ENCODE measurements at places on chromosomes 16 and 17. TPM values are rescaled to one million over a fixed set of nuclear protein-coding genes. Genes with fewer than 3 reads are reported as not detected.

CLEC19A gene
- total RNA-seq = not detected

NME1 gene
- total RNA-seq = 42.3 TPM

PERCC1 gene
- not detected for total RNA-seq

DNA sequence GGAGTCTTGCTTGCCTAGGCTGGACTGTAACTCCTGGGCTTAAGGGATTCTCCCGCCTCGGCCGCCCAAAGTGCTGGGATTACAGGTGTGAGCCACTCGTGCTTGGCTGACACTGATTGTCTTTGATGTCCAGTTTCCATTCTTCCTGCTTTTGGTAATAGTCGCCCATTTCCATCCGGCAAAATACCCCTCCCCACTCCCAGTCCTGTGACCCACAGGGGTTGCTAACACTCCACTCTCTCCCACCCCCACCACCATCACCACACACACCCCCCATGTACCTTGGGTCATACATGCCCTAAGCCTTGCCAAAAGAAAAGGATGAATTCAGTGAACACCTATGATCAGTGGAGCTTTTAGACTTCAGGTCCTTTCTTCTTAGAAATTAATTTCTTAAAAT, 52.8 kb upstream of the MYH10 start:
- no peak for DNase-seq

DNA sequence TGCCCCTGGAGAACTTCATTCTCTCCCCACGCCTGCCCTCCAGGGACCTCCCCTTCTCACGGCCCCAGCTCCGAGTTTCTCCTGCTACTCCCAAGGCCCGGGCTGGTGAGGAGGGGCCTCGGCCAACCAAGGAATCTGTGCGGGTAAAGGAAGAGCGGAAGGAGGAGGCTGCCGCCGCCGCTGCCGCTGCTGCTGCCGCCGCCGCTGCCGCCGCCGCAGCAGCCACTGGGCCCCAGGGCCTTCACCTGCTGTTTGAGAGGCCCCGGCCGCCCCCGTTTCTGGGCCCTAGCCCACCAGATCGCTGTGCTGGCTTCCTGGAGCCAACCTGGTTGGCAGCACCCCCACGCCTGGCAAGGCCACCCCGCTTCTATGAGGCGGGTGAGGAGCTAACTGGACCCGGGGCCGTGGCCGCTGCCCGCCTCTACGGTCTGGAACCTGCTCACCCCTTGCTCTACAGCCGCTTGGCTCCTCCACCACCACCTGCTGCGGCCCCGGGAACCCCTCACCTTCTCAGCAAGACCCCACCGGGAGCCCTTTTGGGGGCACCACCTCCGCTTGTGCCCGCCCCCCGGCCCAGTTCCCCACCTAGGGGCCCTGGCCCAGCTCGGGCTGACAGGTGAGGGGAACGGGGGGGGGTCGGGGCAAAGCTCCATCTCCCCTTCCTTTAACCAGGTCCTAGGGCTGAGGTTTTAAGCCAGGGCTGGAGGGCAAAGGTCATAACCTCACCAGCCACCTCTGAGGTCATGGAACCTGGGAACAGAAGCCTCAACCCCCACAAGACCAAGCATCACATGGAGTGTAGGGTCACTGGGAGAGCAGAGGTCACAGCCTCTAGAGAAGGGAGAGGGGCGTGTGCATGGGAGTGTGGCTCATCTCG, 11.0 kb downstream of the FBRS start:
- no peak for DNase-seq

DNA sequence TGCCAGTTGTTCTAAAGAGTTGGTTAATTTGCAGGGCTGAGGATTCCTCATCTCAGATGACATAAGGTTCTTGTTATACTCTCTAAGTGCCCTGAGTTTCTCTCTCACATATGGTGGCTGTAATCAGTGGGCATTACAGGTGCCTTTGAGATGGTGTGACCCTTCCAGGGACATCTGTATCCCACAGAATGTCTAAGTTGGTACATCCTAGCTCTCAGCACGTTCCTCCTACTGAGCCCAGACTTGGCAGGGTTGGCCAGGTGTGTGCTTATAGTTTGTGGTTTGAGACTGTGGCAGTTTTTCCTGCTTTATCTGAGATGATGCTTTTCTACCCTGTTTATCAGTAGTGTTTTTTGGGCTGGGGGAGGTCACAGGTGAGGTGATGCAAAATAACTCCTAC, 36.3 kb downstream of the SPECC1 start:
- DNase-seq = no peak

- DNase-seq = peak; percentile 72
These were observed 11.5 kb upstream of the FOXN1 start for GRCh38 chr17:28494445-28495188.

All from upper lobe of left lung (tissue), 6 donors.